ENCODE measurements at places on chromosomes 1 and 21.

DNA sequence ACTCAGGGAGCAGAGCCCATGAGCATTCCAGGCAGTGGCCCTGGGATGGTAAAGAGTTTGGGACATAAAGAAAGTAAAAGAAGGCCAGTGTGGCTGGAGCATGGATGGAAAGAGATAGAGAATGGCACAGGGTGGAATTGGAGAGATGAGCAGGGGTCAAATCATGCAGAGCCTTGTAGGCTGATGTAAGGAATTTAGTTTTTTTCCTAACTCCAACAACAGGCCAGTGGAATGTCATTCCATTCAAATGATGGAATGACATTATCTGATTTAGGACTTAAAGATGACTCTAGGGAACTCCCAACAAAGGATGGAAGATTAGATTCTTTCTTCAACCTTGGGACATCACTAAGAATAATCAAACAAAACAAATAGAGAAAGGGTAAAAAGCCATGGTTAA lies 12.8 kb upstream of the S100A2 start:
- DNase-seq = no peak

DNA sequence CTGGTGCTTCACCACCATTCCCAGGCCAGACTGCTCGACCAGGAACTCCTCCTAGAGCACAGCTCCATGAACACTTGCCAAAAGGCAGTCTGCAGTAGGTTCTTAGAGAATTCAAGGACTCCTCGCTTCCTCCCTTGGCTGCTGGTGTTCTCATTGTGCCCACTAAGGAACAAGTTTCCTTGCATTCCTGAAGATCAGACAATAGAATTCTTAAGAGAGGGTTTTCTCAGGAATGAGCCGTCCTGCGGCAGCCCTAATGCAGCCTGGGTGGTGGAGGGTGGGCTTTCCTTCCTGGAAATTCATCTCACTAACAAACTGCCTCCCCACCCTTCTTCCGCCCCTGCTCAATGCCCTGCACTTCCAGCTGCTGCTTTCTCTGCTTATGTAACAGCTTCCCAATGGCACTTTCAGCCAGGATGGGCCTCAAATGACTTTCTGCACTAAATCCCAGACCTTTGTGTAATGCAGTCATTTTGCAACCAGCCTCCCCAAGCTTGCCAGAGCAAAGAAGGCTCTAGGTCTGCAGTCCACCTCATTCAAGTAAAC lies 287.9 kb downstream of the PLPP3 start:
- DNase-seq = no peak

- no peak for DNase-seq
These were observed 108.8 kb downstream of the UBR4 start for GRCh38 chr1:19101244-19101643.

DNA sequence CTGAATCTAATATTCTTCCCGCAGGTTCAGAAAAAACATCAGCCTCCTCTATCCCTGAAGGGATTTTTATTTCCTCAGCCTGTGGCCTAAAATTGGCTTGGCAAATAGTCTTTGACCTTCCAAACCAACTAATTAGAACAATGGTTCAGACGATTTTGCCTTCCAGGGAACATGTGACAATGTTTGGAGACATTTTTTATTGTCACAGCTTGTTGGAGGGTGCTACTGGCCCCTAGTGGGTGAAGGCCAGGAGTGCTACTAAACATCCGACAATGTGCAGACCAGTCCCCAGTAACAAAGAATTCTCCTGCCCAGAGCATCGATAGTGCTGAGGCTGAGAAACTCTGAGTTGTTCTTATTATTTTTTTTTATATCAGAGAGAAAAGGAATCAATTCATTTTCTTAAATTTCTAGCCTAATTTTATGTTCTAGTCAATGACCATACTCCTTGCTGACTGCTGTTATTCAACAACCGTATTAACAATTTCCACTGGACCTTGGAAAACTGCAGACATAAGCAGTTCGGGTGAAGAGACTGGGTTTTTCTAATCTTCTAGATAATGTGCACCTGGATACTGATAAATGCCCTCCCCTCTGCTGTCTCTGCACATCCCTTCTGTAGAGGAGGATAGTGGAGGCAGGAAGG lies 280.7 kb downstream of the LMX1A start:
- DNase-seq = no peak

GRCh38 chr1:177585302-177586220 lies 384.3 kb downstream of the SEC16B start:
- DNase-seq = no peak

DNA sequence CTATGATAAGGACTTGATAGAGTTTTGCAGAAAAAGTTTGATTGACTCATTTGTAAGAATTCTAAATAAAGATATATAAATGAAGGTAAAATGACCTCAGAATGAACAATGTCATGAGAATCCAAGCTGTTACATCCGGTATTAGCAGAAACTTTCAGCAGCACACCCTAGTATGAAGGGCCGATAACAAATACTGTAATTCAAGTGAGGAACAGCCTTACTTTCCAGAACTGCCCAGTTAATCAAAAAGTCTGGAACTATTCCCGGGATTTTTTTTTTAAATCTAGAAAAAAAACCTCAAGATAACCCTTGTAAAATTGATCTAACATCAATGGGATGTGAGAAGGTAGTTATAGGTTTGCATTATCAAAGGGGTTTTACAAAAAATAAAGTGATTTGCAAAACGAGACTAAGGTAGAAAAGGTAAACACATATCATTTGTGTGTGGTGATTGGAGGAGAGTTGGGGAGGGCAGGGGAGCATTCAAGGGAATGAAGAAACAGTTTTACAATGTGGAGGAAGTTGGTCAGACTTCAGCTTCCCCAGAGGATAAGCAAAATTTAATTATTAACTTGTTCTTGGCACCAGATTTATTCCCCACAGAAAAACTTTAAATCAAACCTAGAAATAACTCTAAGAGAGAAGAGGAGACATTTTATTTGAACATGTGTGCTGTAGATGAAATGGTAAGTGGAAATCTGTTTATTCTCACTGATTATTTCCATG lies 75.9 kb upstream of the VCAM1 start:
- no peak for DNase-seq

GRCh38 chr1:164953815-164954214 lies 394.8 kb downstream of the PBX1 start:
- no peak for DNase-seq

- DNase-seq = no peak
These were observed 26.7 kb downstream of the CLDN19 start for GRCh38 chr1:42713293-42713692.

GRCh38 chr1:230141021-230141648 lies 74.1 kb downstream of the GALNT2 start:
- DNase-seq = no peak

- DNase-seq = no peak
These were observed 155.4 kb downstream of the CLEC20A start for GRCh38 chr1:178341261-178341956.

DNA sequence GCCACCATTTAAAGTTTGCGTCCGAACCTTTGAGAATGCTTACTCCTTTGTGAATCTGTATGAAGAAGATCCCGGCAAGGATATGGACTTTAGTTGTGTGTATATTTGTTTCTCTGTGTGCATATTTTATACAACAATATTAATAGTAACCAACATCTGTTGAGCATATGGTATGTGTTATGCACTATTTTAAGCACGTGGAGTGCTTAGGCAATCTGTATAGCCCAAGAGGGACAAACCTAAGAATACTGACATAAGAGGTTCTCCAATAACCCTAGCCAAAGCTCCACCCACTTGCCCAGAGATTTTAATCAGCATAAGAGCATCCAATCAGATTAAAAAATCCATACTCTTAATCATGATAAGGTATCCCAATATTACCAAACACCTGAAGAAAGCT lies 92.7 kb downstream of the MAB21L3 start:
- no peak for DNase-seq

DNA sequence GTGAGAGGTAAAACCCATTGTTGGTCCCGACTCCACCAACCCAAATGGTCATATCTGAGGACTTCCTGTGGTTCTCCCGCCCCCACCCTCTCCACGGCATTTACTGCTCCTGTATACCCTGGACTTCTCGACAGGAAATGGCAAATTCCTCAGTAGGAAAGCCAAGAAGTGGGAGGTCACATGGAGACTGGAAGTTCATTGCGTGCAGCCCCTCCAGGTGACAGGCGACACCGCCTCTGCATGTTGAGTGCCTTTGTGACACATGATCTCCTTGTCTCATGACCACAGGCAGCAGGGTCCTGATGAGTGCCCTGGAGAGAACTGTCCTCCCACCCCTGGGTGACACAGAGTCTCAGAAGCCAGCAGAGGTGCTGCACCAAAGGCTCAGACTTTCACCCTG lies 24.2 kb downstream of the ERG start:
- DNase-seq = no peak

DNA sequence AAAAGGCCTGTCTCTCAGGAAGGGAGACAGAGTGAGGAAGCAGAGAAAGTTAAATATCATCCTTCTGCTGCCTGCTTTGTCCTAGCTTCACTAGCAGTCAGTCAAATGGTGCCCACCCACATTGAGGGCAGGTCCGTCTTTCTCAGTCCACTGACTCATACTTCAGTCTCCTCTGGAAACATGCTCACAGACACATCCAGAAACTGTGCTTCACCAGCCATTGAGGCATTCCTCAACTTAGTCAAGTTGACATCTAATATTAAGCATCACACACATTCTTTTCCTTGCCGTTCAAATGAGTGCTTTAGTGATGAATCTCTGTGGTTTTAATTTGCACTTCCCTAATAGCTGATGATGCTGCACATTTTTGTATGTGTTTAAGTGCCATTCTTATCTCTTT lies 777.8 kb upstream of the PRMT6 start:
- no peak for DNase-seq

DNA sequence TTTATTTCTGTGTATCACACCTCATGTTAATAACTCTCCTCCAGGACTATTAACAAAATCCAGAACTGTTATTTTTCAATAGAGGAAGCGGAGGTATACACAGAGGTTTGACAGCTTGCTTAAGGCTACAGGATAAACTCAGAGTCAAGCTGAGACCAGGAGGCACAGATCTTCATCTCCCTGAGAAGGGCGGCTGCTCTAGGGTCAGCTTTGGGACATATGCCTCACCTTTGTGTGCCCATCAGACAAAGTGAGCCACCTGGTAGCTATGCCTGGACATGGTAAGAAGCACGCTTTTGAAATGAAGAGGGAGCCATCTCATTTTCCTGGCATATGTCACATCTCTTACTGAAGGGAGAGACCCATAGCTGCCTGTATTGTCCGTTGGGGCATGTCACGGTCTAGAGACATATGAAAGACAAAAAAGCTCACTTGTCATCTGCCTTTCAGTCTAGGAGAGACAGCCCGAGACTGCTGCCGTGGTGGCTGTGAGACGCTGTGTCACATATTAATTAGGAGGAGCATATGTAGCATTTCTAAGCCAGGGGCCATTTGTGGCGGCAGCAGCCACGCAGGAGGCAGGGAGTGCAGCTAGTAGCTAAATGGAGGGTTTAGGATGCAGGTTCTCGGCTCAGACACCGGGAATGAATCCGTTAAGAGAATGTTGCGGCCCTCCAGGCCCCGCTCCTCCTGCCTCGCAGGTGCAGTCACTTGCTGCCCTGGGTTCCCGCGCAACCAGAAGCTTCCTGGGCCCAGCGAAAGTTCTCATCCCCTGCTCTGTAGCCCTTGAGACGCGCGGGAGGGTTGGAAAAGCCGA lies 161.3 kb upstream of the C1orf21 start:
- DNase-seq = no peak

GRCh38 chr1:206985162-206985749 lies 15.0 kb upstream of the FCAMR start:
- DNase-seq = no peak

DNA sequence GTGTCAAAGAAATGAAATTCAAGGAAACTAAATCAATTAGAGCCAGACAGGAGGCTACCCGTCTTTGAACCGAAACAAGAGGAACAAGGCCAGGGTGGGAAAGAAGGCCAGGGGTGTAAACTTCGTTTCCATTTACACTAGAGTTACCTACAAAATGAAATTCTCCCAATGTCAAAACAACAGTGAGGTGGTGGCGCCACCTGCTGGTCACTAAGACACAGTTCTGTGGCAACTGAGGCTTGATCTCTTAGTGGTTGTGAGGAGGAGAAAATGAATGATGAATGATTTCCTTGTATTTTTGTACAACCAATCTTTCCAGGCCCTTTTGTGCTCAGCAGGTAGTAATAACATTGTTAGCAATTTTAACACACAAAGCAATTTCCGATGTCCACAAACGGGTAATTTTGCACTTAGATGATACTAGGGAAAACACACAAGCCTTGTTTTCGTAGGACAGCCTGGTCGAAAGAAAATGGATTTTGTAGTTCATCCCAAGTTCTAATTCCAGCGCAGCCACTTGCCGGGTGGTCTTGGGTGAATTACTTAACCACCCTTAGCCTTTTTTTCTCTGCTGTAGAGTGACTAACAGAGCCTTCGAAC lies 54.8 kb upstream of the SOD1 start:
- DNase-seq = peak; percentile 54

- DNase-seq = no peak
These were observed 9.6 kb upstream of the RPS6KC1 start for GRCh38 chr1:213041443-213041842.

DNA sequence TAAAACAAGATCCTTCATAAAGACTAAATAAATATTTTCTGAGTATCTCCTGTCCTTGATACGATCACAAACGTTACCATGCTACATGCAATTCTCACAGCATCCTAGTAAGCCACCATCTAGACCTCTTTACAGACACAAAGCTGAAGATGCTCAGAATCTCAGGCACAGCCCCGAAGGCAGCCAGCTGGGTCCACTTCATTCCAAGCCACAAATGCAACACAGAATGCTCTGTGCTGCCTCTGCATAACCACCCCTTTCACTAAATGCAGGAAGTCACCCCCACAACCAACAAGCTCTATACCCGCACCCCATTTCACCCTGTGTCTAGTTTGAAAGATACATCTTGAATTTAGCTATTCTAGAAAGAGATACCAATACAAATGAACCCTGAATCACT lies 12.9 kb downstream of the RCAN1 start:
- no peak for DNase-seq

DNA sequence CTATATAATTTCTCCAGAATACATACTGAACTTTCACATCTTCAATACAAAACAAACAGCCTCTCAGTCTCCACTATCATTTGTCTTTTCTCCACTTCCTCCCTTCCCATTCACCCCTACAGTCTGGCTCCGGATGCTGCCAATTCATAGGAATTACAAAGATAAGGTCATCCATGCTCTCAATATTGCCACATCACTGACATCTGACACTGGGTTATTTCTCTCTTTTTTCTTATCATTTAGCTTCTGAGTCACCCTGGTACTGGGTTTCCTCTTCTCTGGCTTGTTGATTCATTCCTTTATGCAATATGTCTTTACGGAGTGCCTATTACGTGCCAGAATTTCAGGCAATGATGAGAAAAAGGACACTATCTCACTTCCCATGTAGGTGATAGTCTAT lies 3.1 kb upstream of the SH3BP5L start:
- peak; percentile 70 for DNase-seq

- DNase-seq = no peak
These were observed 116.9 kb upstream of the NGF start for GRCh38 chr1:115454837-115455511.

All from inflammatory macrophage treated with lipopolysaccharide for 1 hour (primary cell).